ENCODE measurements at places on chromosomes 4 and X.

- no peak for DNase-seq
These were observed 30.2 kb upstream of the TSPAN5 start for GRCh38 chr4:98688411-98689290.

DNA sequence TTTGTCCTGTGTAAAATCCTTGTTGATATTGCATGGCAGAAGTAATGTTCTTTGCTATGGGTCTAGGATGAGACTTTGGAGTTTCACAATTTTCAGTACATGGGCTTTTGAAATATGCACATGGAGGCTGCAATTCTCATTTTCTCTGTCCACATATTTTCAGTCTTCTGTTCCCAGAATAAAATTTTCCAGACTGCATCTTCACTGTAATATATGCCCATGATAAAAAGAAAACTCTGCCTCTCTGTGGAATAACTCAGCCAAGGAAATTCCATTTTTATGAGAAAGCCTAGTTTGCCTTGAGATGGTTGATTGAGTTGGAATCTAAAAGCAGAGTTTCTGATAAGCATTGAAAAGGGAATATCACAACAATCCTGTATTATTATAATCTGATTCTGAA lies 601.4 kb upstream of the AADAT start:
- DNase-seq: no peak

- no peak for DNase-seq
These were observed 249.9 kb downstream of the HNRNPD start for GRCh38 chr4:82123934-82124333.

- DNase-seq: no peak
These were observed 30.3 kb upstream of the NAF1 start for GRCh38 chr4:163196926-163197480.

DNA sequence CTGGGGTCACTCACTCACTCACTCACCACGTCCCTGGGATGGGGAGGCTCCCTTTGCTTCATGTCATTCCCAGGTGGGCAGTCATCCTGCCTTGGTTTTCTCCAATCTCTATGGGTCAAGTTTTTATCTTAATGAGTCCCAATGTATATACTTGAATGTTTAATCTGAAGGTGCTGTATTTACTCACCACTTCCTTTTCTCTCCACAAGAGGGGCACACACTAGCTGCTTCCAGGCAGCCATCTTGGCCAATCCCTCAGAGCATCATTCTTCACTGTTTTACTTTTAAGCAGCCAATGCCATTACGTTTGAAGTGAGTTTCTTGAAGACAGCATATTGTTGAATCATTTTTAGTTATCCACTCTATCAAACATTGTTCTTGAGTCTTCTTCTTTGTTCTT lies 153.4 kb upstream of the ARSJ start:
- DNase-seq: no peak

GRCh38 chr4:148653681-148654080 lies 211.5 kb upstream of the NR3C2 start:
- DNase-seq: no peak

DNA sequence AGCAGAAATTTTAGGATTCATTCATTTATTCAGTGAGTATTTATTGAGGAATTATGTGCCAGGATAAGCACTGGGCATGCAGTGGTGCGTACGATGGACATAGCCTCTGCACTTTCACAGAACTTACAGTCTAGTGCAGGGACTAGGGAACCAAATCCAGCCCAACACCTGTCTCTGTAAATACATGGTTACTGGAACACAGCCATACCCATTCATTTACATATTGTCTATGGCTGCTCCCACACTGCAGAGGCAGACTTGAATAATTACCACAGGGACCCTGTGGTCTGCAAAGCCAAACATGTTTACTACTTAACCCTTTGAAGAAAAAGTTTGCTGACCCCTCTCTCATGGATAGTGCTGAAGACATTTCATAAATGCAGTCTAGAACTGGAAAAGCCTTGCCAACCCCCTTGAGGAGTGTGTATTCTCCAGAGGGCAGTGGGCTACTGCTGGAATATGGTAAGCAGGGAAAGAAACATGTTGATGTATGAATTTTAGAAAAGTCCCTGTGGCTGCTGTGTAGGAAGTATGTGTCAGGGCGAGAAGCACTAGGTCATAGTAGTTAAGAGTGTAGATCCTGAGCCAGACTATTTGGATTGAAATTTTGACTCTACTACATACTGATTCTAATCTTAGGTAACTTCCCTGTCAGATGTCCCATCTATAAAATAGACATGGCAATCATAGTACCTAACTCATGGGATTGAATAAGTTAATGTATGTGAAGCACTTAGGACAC lies 75.5 kb downstream of the GALNT7 start:
- no peak for DNase-seq

DNA sequence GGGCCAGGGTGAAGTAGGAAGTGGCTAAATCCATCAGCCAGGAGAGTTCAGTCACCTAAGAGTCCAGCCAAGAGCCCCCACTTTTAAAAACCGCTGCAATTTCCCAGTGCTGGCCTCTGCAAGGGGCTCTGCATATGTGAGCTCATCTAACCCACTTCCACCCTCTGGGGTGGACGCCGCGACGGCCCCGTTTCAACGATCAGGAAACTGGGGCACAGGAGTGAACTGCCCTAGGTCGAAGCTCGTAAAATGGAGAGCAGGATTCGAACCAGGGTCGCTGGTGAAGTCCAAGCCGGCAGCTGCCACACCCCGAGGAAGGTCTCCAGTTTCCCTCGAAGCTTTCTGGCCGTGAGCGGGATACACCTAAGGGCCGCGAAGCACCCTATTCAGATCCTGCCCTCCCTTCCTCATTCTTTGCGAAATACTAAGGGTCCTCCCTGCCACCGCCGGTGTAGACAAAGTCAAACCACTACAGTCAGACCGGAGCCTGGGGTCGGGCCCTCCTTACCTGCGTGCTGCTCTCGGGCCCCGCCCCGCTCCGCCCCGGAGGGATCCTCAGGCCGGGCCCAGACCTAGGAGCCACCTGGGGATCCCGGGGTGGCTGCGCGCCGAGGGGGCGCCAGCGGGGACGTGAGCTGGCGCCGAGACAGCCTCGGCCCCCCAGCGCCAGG lies 446 bp downstream of the EVC2 start:
- no peak for DNase-seq

- DNase-seq: no peak
These were observed 3.4 kb downstream of the GPKOW start for GRCh38 chrX:49120091-49120490.

DNA sequence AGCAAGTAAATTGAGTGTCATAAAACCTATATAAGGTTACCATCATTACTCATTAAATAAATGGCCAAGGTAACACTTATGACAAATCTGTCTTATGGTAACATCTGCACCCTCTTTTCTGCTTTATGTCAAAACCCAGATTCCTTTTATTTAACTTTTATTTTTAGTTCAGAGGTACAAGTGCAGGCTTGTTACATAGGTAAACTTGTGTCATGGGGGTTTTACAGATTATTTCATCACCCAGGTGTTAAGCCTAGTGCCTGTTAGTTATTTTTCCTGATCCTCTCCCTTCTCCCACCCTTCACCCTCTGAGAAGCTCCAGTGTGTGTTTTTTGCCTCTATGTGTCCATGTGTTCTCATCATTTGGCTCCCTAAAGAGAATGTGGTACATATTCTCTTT lies 930.7 kb downstream of the CCSER1 start:
- no peak for DNase-seq

GRCh38 chrX:68746988-68747387 lies 81.8 kb upstream of the EFNB1 start:
- no peak for DNase-seq

GRCh38 chr4:96102541-96103026 lies 262.7 kb downstream of the PDHA2 start:
- no peak for DNase-seq

DNA sequence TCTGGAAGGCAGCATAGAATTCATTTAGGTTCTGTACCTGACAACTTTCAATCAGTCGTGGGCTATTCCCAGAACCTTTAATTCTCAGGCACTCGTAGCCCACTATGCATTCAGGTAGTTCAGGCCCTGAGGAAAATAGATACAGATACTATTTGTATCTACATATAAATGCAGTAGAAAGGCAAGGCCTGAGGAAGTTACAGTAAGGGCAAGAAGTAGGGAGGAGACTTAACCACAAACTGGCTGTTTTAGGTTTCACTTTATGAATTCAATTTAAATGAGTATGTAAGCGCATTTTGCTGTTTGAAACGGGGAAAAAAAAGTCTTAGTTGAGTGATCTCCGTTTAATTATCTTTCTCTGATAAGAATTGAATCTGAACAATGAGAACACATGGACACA lies 529.4 kb upstream of the ATOH1 start:
- no peak for DNase-seq

DNA sequence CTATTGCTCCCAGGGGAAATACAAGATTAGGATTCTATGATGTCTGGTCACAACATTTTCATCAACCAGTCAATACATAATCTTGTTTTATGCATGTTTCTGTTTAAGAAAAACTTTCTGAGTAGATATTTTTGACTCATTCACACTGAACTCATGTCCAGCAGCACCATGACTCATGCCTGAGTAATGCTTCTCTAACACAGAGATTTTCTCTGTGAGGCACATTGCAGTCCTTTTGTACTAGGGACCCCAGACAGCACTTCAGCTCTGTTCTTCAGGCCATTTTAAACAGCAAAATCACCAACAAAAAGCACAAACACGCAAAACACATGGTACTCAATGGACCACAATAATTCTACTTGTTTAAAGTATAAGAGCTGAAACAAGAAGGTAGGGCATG lies 83.6 kb downstream of the MXRA5 start:
- DNase-seq: no peak

DNA sequence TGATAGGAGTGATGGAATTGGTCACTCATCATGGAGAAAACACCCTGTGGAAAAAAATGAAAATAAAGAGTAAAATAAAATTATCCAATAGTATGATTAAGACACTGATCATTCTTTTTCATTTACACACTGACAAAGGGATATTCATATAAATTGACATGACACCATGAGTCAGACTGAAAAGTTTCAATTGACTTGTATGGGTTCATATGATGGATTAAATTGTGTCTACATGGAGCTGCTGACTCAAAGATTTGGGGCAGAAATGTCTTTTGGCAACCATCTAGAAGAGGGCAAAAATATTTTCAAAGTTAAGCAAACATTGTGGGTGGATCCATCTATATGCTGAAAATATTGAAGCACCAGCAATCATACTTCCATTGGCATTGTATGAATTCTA lies 153.4 kb upstream of the PPP3CA start:
- no peak for DNase-seq

DNA sequence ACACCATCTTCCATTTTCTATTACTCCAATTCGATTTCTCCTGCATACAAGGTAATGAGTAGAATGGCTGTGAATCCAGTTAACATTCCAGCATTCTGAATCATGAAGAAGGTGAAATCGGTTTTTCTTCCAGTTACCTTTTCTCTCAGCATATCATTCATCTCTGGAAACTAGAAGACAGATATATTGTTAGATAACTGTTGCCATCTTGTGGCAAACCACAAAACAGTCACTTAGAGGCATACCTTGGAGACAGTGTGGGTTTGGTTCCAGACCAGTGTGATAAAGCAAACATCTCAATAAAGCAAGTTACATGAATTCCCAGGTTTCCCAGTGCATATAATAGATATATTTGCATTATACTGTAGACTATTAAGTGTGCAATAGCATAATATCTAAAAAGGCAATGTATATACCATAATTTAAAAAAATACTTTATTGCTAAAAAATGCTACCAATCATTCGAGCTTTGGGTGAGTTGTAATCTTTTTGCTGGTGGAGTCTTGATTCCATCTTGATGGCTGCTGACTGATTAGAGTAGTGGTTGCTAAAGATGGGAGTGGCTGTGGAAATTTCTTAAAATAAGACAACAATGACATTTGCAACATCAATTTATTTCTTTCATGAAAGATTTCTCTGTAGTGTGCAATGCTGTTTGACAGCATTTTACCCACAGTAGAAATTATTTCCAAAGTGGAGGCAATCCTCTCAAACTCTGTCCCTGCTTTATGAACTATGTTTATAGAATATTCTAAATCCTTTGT lies 82.1 kb downstream of the SLC39A8 start:
- DNase-seq: no peak

GRCh38 chr4:168881781-168882420 lies 128.2 kb downstream of the CBR4 start:
- no peak for DNase-seq

GRCh38 chr4:127881563-127881864 lies 821 bp downstream of the PLK4 start:
- no peak for DNase-seq

DNA sequence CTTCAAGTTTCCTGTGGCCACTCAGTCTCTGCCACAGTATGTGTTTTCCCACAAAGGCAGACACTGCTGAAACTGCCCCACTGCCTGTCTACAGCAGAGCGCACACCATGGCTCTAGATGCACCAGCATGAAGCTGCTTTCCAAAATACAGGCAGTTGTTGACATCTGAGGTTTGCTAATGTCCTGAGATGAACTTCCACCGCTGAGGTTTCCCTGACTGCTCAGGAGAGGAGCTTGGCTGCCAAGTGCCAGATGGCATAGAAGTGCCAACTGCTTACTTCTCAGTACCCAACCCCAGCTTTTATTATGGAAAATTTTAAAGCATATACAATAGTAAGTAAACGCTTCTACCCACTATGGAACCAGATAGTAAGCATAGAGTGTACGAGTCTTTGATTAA lies 61.0 kb upstream of the EXOC1L start:
- DNase-seq: no peak

DNA sequence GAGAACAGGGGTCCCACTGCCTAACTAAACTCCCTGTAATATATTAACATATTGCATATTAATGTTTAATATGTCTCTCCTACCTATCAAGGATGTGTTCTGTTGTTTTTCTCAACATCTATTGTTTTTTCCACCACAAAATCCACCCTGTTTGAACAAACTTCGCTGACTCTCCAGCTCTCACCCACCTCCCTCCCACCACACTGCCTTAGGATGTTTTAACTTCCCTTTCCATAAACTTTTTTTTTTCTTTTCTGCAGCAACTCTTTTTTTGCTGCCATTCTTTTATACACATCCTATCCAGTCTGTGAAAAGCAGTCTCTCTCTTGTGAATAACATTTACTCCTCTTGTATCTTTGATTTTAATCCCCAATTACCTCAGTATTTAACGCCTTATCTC lies 226.1 kb downstream of the PCDH7 start:
- no peak for DNase-seq

DNA sequence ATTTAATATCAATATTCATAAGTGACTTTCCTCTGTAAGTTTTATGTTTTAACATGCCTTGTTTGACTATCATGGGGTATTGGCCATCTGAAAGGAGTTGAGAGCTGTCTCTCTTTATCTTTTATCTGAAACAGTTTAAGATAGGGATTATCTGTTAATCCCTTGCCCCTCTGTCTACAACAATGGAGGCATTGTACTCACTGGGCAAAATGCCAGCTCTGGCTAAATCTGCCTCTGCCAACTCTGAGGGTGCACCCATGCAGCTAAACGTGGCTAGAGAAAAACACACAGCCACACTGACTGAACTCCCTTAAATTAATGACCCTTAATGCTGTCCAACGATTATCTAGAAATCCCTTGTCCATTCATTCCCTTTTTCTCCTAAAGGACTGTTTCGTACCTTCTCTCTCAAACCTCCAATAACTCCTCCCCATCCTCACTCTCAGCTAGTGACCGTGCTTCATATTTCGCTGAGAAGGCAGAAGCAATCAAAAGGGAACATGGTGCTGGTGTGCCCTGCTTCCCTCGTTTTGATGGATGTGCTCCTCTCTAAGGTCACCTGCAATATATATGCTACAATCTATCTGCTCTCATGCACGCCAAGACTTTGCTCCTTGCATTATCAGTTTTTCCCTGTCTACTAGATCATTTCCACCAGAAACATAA lies 10.3 kb downstream of the PHKA2 start:
- DNase-seq: no peak

- DNase-seq: no peak
These were observed 45.1 kb downstream of the RPS3A start for GRCh38 chr4:151144329-151145072.

GRCh38 chr4:94399721-94400120 lies 52.0 kb upstream of the PDLIM5 start:
- DNase-seq: no peak

All from SIG-M5 (cell line).